ENCODE measurements at places on chromosomes 7 and 10.

DNA sequence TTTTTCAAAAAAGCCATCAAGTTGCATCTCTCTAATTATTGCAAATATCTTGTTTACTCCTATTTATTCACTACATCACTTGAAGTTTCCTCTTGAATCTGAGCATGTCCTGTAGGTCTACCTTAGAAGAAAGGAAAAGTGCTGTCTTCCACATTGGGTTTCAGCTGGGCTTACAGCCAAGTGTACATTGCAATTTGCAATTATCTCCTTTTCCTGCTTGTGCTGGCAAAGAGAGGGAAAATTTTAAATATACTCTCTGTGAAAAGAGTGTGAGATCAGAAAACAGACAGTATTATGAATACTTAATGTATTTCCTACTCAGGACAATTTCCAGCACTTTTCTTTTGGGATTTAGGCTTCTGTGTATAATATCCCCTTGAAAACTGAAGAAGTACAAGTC lies 839.7 kb downstream of the CNTNAP2 start:
- DNase-seq: no peak

DNA sequence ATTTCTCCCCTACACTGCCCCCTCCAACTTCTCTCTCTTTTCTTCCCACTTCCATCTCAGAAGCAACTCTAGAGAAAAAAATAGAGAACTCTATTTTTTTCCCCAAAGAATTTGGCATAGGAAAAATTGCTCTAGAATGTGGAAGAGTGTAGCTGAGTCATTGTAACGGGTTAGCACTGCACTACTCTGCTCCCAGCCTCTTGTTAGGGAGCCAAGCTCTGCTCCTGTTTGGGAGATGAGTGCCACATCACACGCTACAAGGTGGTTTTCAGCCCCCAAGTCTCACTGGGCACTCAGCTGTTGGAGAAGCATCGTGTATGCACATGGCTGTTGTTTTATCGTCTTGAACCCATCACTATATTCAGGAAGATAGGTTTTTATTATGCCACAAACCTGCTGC lies 136.4 kb downstream of the BMPER start:
- DNase-seq: no peak

DNA sequence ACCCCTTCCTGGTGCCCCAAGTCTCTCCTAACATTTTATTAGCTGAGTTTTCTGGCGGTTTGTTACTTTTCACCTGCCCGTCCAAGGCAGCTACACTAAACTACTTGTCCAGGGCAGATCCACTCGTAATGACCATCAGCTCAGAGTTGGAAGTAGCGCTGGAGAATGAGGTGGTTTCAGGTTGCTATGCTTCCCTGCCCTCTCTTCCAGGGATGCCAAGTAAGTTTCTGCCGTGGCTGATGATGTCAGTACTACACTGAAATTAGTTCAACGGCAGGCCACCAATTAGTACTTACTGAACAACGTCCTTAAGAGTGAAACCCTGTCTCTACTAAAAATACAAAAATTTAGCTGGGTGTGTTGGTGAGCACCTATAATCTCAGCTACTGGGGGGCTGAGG lies 55.2 kb downstream of the DIP2C start:
- DNase-seq: no peak

DNA sequence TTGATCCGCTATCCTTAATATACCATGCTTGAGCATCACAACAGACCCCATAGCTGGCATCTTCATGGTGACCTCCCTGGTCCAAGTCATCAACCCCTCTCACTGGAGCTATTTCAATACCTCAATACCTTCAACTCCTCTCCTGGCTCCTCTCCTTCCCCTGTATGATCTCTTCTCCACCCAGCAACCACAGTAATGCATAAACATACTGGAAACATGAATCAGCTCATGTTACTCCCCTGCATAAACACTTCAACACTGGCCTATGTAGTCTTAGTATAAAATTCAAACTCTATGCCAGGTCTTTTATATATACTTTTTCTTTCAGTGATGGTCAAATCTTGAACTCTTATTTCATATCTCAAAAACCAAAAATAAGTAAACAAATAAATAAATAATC lies 31.8 kb upstream of the TMEM273 start:
- no peak for DNase-seq

GRCh38 chr7:157845203-157845835 lies 508.5 kb downstream of the DNAJB6 start:
- no peak for DNase-seq

GRCh38 chr10:99233000-99233688 lies 2.5 kb downstream of the HPSE2 start:
- DNase-seq: no peak

GRCh38 chr7:109967406-109967805 lies 1123.5 kb upstream of the LRRN3 start:
- no peak for DNase-seq

GRCh38 chr10:131098416-131098952 lies 213.0 kb downstream of the TCERG1L start:
- DNase-seq: no peak

DNA sequence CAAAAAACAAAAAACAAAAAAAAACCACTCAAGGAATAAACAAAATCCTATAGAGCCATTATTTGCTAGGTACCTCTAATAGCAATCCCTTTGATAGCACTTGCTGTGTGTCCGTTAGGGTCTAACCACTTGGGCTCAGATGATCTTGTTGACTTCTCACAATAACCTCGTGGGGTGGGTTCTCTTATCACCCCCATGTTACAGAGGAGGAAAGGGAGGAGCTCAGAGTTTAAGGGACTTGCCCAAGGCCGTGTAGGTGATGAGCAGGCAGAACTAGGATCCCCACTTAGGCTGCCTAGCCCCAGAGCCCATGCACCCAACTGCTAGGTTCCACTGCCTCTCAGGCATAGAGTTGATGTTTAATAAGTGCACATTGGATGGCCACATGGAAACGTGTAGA lies 131.1 kb downstream of the CAMK1D start:
- no peak for DNase-seq

GRCh38 chr7:102412548-102412947 lies 16.4 kb downstream of the PRKRIP1 start:
- no peak for DNase-seq

DNA sequence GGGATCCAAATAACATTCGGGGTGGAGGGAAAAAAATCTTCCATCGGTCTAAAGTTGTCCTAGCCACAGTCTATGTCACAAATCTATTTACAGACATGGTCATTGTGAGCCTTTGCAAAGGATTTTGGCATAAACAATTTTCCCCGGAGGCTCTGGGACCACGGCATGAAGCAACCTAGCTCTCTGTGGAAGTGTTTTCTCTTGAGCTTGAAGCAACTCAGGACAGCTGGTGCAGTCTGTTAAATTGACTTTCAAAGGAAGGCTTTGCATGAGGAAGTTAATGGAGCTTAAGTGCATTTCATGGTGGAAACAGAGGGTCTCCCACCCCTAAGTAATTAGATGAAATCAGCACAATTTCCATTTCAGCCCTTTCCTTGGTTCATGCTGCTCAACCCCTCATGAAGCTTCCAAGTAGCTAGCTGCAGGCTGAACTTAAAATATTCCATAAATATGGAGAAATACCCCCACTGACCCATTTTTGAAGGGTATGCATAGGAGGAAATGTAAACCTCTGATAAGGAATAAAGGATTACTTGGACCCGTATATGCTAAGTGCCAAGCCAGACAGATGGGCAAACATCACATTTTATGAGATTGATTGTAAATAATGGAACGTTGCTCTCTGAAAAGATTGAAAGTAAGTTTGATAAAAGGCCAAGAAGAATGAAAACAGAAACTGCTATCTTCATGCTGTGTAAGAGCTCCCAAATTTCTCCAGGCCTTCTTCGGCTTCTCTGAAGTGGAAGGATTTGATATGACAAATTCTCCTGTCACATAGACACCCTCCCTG lies 39.9 kb downstream of the CCDC3 start:
- DNase-seq: no peak

All from LoVo (cell line).